ENCODE measurements at places on chromosomes 7 and 10.

- no peak for DNase-seq
These were observed 125.9 kb downstream of the CFTR start for GRCh38 chr7:117605712-117606111.

GRCh38 chr7:152869041-152869676, 109.6 kb downstream of the ACTR3B start:
- DNase-seq = no peak

GRCh38 chr7:119684763-119685162, 588.2 kb upstream of the KCND2 start:
- DNase-seq = no peak

DNA sequence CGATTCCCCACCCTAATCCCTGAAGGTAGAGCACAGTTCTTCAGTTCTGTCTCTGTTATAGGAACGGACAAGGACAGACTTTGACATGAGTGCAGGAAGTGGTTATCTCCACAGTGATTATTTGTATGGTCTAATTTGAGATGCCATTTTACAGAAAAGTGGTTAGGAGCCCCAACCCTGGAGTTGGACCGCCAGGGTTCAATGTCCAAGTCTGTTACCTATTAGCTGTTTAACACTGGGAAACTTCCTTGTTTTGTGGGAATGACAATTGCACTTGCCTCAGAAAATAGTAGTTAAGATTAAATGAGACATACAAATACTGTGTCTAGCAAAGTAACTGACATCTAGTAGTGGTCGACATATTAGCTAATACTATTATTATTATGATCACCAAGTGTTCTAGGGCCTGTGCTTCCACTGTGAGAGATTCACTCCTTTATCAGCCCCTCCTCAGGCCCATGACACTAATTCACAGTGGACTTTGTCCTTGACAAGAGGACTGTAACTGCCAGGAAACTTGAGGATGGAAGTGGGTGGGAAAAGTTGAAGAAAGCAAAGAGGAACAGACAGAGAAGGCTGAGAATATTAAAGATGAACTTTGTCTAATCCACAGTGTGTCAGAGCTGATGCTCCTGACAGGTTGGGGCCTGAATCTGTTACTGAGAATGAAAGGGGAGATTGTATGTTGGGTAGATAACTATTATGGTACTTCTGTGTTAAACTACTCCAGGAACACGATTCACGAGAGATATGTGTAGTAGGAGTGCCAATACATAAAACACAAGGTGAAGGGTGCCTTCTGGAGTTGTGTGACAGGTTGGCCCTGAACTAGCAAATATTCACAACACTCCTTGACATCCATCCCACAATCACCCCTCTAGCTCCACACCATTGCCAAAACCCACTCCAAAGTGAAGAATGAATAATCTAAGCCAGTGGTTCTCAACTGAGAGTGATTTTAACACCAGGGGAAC, 66.4 kb downstream of the TAC1 start:
- no peak for DNase-seq

DNA sequence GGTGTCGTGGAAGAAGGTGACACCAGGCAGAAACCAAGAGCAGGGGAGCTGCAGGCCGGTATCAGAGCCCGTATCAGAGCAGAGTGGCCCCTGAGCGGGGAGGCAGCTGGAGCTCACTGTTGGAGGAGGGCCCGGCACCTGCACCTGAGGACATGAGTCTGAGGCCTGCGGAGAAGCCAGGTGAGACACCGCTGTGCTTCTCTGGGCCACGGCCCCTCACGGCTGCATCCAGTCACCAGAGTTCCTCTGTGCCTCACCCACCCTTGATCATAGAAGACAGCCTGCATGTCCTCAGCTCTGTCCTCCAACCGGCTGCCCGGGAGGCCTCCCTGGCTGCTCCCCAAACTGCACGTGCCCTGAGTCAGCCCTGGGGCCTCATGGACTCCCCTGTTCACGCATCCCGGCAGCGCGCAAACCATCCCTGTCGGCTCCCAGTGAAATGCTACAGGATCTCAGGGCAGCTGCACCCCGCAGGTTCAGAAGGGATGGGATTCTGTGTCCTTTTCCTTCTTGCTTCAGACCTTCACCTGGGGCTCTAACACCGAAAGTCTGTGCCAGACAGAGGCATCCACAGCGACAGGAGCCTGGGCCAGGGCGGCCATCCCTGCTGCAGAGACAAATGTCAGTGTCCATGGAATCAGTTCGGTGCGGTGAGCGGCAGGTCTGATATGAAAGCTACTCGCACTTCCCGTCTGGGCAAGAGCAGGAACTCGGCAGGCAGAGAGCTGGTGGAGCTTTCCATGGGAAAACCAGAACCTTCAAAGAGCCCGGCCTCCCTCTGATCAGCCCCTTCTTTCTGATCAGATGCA, 111.9 kb upstream of the FAM20C start:
- DNase-seq = no peak

DNA sequence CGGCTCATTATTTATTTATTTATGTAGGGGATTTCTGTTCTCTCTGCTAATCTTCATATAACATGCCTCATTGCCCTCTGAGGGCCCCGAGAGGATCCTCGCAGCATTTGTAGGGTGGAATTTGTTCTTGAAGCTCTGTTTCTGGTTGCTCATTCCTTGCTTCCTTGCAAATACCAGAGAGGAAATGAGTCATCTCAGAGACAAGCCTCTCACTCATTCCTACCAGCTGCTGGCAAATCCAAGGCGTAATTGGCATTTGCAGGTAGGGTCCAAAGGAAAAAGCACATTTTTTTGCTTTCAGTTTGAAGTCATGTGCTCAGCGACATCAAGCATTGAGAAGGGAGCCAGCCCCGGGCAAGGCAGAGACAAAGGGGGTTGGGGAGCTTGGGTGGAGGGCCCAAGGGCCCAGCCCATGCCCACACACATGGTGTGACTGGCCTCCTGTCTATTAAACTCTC, 501.6 kb downstream of the GALNT17 start:
- DNase-seq = no peak

DNA sequence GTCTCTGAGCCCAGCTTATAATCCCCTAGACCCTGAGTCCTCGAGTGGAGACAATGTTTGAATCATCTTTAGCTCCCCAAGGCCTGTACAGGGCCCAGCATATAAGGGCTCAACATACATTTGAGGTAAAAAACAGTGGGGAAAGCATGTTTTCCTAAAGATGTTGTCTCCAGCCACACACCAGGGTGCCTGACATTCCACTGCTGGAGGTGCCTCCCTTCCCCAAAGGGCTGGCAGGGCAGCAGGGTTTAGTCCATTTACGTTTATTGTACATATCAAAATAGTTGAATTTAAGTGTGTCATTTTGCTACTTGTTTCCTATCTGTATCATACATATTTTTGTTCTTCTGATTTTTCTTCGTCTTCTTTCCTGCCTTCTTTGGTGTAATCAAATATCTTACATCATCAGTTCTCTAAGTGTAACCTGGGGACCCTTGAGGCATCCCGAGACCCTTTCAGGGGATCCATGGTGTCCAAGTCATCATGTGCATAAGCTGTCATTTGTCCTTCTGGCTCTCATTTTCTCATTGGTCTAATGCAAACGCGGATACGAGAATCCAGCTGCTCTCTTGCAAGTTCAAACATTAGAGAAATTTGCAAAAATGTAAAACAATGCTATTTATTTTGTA, 101.6 kb downstream of the PDGFA start:
- no peak for DNase-seq

DNA sequence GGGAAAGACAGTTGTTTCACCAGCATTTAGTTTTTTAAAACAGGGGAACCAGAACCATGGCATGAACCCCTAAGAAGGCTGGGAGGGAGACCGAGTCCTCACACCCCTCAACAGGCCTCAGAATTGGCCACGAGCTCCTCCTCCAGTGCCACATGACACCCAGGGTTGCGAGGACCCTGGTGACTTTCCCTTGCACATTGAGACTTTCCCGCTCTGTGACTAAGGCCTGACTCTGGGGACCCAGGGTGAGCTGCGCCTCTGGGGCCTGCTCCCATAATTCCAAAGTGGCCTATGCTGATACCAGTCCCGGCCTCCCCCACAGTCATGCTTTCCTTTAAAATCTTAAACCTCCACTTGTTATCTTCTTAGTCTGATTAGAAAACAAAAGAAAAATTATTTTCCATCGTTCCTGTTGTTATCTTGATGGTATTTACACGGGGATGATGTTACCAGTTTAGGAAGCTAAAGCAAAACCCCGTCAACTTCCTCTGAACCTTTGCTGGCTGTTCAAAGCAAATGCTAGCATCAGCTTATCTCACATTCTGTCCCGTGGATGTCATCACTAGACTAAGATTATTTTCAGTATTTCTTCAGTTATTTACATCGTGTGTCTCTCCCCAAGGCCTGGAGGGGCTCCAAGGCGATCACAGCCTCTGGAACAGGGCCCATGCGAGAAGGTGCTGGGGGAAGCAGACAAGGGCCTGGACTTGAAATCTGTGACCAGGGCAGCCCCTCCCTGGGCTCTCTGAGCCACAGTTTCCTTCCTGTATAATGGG, 42.1 kb downstream of the FAM53B start:
- no peak for DNase-seq

DNA sequence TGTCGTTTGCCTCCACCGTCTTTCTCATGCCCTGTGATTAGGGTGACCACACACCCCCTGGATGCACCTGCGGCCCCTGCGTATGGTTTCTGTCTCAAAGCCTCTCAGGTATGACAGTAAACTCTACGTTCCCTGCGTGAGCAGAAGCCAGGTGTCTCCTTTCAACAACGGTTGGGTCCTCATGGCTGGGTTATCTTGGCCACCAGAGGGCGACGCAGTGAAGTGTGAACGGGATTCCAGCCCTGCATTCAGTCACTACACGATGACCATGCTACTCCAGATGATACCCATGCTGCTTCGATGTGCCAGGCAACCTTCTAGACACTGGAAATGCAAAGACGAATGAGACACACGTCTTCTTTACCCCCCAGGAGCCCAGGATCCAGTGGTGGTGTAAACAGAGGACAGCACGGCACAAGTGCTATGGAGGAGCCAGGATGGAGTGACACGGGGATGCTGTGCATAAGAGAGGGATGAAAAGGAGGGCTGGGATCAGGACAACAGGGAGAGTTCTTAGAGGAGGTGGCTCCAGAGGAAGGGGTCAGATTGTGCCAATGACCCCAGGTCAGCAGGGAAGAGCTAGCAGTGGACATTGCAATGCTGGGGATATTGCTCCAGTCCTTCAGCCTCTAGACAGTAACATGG, 228.1 kb upstream of the PFKP start:
- DNase-seq = no peak

DNA sequence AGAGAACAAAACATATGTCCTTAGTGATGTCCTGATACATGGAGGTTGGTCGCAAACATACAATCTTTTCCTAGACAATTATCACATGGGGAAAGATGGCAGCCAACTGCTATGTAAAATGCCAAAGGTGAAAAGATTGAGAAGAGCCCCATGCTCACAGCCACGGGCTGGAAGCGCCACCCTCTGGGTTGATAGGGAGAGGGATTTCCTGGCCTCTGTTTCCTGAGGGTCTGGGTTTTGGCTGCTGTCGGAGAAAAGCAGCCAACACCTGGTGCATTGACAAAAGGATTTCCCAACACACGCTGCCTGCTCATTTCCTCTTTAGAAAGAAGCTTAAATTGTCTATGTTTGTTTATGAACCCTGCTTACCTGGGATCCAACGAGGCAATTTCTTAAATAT, 43.8 kb downstream of the ITIH5 start:
- no peak for DNase-seq

DNA sequence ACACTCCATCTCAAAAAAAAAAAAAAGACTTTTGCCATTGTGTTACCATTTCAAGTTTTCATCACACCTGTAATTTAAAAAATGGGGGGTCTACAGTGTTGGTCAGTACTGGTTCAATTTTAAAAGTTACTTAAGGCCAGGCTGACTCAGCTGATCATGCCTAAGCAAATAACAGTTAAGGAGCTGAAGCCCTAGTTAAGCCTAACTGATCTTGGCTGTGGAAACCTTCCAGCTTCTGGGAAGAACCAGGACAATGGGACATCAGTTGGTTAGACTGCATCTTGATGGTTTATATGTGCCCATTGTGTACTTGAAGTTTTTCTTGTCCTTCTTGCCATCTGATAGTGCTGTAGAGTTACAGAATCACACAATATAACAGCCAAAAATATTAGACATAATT, 26.7 kb downstream of the VCL start:
- DNase-seq = no peak

- DNase-seq = no peak
These were observed 93.0 kb upstream of the SP4 start for GRCh38 chr7:21334906-21335305.

- no peak for DNase-seq
These were observed 34.5 kb upstream of the PDZD8 start for GRCh38 chr10:117409549-117410305.

GRCh38 chr7:145088111-145088745, 252.4 kb upstream of the TPK1 start:
- DNase-seq = no peak

DNA sequence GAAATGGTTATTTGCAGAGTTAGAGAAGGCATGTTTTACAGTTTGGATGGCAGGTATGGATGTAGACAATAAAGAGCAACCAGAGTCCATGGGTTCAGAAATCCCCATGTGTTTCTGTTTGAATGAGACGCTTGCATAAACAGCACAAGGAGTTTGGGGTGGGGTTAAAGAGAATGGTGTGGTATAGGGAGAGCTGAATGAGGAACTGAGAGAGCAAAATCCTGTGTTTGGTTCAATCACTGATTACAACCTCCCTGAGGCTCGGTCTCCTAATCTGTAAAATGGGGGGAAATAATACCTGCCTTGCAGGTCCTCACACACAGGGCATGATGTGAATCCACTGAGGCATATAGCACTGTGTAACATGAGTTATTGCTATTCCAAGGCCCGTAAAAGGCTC, 23.7 kb downstream of the CAV1 start:
- no peak for DNase-seq

DNA sequence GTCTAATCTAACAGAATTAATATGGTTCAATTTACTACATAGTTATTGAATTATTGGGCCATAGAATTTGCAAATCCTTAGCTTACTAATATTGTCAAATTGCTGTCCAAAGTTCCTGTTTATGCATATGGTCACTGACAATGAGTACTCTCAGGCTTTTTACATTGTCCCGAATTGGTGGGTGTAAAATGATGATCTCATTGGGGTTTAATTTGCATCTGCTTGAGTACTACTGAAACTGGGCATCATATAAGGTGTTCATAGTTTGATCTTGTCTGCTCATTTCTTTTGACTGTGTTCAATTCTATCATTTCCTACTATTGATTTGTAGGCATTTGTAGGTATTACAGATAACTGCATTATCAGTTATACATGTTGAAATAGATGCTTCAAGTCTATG, 12.7 kb downstream of the ABCA13 start:
- no peak for DNase-seq

GRCh38 chr7:131139462-131139861, 188.2 kb upstream of the MKLN1 start:
- DNase-seq = no peak

- DNase-seq = no peak
These were observed 69.7 kb upstream of the PLPP4 start for GRCh38 chr10:120387326-120387725.

DNA sequence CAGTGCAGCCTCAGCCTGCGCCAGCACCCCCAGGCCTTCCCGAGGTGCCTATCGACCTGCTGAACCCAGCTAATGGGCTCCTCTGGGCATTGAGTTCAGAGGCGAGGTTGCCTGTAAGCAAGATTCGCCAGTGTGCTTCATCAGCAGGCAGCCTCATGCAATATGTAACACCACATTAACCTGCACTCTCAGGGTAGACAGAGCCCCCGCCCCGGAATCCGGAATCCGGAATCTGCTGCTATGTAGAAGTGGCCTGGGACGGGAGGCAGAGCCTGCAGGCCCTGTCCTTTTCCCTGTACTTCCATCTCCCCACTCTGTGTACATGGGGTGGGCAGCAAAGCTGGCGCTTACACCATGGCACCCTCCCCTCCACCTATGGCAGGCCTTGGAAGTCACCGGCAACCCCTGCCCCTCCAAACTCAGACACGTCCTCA, 83.9 kb upstream of the RET start:
- no peak for DNase-seq

Data from stimulated activated CD4-positive, alpha-beta T cell treated with anti-CD3 and anti-CD28 coated beads, Interleukin-4, amount 100 ng/mL, for 4 hours (primary cell).